NCI-H1105 treated with DMSO at 0.1 percent for 48 hours (cell line): ENCODE measurements at places on chromosomes 3 and 15.

DNA sequence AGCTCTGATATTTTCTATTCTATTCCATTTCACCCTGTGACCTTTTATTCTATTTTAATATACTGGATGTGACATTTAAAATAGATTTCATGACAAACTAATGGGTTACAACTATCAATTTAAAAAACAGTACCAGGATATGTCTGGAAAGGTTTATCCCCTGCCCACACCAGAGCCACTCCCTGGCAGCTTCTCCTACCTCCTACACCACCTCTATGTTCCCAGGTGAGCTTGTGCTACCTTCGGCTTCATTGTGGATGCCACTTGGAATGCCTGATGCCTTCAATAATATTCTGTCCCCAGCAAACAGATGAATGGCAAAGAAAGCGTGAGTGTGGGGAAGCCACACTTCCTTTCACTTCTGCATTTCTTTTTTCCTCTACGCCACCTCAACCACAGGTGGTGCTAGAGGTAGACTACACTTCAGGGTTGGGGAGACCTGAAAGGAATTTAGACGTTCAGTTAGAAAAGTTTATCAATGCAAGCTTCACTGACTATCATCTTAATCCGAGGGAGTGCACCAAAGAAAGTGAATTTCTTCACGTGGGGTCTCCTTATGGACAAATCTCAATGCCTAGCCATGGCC, 213.0 kb downstream of the SSR3 start:
- no peak for DNase-seq

GRCh38 chr15:47742334-47742733, 25.0 kb downstream of the SEMA6D start:
- DNase-seq = no peak

DNA sequence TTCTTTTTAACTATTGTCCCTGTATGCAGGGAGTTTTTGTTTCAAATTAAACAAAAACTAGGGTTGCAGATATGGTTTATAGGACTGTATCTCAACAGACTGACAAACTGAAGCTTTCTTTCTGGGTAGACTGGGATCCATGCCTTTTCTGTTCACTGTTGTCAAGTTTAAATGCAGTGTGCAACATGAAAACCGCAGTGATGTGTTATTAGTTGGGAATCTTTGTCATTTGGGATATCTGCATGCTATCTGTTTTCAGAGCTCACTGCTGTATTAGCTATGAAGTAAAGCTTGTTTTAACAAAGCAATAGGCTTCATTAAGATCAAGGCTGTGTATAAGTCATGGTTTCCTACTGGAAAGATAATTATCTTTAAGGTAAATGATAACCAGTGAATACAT, 21.4 kb upstream of the MCF2L2 start:
- no peak for DNase-seq

DNA sequence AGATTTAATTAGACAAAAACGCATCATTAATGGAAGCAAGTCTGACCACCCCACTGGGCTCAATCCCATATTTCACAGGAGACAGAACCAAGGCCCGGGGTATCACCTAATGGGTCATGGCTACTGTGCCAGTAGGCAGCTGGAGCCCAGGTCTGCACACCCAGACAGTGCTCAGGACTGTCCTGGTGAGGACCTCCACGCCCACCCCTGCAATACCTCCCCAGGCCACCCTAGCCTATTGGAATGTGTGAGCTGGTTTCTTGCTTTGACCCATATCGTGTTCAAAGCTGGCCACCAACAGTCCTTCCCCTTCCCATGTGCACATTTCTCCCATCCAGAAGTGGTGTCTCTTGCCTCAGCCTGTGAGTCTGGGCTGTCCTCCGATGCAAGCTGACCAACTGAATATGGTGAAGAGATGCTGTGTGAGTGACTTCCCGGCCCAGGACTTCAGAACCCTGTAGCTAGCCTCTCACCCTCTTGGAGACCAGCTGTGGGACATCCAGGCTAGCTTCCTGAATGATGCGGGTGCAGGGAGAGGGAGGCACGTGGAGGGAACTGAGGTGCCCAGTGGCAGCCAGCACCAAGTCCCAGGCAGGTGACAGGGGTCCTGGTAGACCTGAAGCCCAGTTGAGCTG, 19.1 kb downstream of the SLC6A20 start:
- no peak for DNase-seq

DNA sequence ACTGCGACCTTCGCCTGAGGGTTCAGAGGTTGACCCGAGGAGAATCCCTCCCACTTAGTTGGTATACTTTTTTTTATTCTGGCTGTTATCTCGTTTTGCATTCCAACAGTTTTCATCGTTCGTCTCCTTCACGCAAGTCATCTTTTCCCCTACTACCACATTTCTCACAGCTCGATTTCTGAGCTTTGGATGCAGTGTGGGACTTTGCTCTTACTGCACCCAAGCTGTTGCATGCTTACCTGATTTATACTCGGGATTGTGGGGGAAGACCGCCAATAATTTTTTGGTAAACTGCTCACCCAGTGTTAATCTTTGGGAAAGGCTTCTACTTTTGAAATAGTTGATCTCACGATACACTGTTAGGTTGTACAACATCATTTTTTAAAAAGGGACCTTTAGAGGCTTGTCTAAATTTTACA, 702 bp downstream of the TBC1D23 start:
- DNase-seq = no peak

DNA sequence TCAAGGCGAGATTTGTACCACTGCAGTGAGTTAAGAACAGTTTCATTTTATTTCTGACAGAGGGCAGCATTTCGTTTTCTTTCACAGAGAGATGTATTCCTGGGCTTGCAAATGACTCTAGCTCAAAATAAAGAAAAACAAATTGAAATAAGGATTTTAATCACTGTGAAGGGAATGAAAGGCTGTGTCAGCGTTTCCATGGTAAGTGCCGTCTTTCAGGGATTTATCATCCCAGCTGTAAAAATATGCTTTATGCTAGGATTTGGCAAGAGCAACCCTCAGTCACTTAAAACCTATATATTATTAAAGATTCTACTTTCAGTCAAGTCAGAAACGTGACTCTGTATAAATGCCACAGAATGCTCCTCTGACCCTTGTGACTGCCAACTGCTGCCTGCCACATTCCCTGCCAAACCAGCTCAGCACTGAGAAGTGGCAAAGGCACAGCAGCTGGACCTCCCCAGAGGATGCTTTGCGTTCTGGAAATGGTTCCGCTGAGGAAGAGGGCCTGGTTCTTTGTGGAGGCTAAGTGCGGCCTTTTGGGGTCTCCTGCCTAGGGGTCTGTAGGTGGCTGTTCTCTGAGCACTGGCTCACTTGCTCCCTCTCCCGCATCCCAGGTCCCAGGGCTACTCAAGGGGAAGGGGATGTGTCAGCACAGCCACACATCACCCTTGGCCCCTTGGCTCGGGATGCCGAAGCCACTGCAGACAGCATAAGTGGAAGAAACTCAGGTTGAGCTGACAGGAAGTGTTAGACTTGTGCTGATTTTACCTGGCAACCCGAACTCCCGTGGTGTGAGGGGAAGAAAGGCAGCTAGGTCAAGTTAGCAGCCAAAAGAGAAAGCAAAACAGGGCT, 56.6 kb upstream of the POMGNT2 start:
- no peak for DNase-seq

DNA sequence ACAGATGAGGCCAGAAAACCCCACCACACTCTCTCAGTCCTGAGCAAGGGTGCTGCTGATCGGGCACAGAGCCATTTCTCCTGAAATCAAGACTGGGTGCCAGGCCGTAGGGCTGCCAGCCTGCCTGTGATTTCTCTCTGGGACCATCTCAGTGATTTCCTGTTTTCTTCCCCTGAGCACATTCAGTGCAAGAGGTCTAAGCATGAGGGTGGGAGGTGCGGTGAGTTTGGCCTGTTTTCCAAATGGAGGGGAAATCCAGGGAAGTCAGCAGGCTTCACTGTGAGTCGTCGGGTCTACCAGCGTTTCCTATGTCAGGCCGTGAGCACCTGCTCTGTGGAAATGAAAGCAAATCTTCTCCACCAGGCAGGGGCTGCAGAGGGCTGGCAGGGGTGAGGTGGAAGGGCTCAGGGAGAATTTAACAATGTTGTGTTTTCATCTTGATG, 82.3 kb downstream of the ST6GAL1 start:
- DNase-seq = no peak

DNA sequence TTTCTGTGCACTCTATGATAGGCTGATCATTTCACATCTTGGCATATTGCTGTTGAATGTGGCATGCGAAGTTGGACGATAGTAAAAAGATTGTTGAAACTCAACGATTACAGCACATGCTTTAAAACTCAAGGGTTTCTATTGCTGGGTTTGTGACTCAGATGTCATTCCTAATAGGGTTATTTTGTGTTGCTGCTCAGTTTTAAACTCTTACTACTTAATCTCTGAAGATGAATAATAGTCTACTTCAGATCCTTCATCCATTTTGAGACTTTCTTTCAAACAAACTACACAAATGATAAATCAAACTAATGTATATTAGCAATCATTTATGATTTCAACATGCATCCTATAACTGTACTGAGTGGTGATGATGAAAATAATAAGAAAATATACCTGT, 71.3 kb upstream of the MBNL1 start:
- no peak for DNase-seq

DNA sequence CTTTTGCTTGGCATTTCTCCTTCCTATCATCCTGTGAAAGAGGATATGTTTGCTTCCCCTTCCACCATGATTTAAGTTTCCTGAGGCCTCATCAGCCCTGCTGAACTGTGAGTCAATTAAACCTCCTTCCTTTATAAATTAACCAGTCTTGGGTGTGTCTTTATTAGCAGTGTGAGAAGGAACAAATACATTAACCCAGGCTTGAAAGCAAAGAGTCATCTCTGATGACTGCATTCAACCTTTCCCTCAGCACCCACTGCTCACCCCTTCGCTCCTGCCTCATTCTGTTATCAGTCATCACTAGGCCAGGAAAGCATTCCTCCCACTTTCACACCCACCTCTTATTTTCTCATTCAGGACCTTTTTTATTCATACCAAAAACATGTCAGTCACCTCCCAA, 59.6 kb upstream of the CASR start:
- DNase-seq = no peak

- DNase-seq = no peak
These were observed 12.2 kb downstream of the GXYLT2 start for GRCh38 chr3:72900048-72900447.

- DNase-seq = no peak
These were observed 5.9 kb downstream of the PRSS50 start for GRCh38 chr3:46711760-46712159.

GRCh38 chr3:194570235-194570634, 63.0 kb downstream of the TMEM44 start:
- no peak for DNase-seq

DNA sequence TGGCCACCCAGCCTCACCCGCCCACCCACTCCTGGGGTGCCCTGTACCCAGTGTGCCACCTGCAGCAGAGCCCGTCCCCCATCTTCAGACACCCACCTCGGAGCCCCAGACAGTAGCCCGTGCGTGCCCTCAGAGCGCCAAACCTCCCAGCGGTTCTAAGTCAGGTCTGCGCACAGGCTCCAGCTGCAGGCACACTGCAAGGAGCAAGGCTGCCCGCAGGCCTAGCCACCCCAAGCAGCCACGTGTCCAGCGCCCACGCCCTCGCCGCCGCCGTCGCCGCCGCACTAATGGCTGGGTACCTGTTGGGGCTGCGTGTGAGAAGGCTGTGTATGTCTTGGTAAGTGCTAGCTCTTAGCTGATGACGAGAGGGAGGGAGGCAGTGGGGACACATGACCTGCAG, 8.8 kb upstream of the CHST14 start:
- DNase-seq = no peak

GRCh38 chr3:136546720-136547119, 205.5 kb downstream of the STAG1 start:
- no peak for DNase-seq

DNA sequence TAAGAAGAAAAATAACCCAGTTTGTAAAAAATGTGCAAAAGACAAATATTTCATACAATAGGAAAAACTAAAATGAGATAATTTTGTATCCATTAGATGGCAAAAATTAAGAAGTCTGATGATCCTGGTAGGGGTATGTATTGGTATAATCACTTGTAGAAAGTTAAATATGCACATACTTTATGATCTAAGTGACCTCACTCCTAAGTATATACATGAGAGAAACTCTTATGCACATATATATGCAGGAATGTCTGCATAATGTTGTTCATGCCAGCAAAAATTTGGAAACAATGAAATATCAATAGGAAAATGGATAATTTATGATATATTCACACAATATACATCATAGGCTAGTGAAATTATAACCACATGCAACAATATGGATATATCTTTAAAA, 33.5 kb downstream of the USP50 start:
- DNase-seq = no peak

DNA sequence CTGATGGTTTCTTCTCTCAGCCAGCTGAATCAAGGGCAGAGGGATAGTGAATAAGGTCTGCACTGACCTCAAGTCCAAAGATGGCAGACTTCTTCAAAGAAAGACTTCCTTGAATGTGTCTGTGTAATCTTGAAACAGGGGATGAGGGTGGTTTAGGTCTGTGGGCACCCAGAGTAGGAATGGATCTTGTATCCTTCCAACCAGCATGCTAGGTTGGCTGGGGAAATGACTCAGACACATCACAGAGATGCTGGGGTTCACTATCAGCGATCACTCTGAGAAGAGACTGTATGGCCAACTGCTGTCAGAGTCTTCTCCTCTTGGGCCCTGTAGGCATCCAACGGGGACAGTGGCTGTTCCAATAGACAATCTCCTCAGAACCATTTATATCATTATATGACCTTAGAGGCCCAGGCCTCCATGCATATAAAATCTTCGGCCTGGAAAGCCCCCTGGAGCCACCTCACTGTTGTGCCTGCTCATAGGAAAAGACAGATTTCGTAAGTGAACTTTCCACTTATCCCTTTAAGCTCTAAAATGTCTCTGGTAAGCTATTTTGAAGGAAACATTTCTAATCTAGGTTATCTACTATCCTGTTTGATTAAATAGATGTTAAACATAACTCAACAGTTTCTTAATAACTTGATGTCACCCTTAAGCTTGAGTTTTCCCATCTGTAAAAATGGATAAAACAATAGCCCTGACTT, 58.5 kb downstream of the TIPARP start:
- DNase-seq = no peak

GRCh38 chr15:60215225-60215963, 182.4 kb downstream of the ANXA2 start:
- no peak for DNase-seq

GRCh38 chr15:66936861-66937582, 128.4 kb upstream of the SMAD3 start:
- DNase-seq = no peak

DNA sequence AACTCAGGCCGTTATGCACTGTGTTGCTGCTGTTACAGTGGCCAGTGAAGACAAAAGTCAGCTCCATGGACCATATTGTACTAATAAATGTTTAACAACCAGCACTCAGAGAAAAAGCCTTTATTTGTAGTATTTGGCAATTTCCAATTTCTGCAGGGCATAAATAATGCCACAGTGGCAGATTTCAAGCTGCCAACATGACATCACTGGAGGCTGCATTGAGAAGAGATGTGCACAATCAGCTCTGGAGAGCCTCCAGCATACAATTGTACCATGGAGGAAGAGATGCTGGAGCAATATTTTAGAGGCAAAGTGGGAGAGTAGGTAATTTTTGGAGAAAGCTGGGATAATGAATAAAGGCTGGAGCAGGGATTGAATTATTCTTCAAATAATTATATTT, 9.7 kb upstream of the ALCAM start:
- no peak for DNase-seq
